Left hindlimb (tissue), 1 donor: ENCODE measurements at places on chromosomes 16 and 17.
A peak's percentile ranks its signal among the peaks of the same experiment; 100 is the strongest.

DNA sequence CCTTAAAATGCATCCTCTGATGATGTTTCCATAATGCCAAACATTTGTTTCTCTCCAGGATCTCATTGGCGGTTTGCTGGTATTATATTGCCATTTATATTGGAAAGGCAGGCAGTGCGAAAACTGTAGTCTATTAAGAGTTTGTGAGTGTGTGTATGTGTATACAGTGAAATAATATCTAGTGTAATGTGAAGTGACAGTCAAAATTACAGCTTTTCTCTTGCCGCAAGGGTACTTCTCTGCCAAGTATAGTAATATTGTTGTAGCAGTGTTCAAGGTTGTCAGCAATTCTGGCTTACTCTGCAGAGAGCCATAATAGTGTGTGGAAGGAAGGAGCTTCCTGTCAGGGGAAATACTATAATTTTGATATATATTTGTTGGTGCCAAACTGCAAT, 178.6 kb downstream of the WWOX start:
- no peak for DNase-seq

GRCh38 chr17:69457603-69458002, 43.1 kb downstream of the MAP2K6 start:
- DNase-seq: no peak

DNA sequence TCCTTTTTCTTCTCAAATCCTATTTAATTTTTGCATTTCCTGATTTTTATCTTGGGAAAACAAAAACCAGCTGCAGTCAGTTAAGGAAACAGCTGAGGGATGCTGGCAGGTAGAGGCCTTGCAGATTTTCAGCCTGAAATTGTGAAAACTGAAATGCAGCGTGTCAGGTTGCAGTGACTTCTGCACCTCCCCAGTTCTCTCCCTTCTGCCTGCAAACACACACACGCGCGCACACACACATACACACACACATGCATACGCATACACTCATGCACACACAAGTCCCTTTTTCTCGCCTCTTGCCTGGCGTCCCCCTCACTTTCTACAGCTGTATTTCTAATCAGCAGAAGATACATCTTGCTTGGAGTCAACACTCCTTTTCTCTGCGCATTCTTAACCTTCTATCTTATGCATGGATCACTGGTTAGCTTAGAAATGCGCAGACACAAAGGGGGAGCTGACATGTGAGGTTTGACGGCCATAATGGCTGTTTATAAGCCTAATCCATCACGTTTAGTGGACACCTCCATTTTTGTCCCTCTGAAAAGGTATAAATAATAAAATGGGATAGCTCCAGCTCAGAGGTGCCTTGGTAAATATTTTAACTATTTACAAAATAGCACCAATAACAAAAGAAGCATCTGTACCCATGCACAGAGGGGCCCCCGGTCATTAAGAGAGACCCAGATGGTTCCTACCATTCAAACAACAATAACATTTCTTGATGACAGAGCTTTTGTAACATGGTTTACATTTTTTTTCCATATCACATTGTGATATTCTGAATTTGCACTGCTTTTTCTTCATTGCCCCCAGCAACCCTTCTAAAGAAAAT, 392.1 kb upstream of the SALL1 start:
- peak; percentile 68 for DNase-seq

DNA sequence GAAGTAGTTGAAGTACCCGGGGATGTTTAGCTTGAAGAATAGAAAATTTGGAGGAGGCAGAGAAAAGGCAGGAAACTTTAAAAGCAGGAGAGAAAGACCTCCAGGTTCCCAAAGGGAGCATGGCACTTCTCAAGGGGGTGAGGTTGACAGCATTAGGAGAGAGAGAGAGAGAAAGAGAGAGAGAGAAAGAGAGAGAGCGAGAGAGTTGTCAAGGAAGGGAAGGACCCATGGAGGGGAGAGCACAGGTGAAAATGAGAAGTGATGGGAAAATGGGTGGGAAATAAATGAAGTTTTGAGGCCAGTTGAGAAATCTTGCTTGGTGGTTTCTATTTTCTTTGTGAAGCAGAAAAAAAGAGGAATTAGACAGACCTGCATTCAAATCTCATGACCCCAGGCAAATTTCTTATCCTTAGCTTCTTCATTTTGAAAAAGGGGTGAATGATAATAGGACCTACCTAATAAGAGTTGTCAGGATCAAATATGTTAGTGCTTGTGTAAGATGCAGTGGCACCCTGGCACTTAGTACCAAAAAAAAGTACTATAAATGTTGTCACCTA, 24.0 kb downstream of the PRKCB start:
- DNase-seq: no peak

GRCh38 chr16:81366316-81366932, 51.7 kb downstream of the GAN start:
- no peak for DNase-seq

DNA sequence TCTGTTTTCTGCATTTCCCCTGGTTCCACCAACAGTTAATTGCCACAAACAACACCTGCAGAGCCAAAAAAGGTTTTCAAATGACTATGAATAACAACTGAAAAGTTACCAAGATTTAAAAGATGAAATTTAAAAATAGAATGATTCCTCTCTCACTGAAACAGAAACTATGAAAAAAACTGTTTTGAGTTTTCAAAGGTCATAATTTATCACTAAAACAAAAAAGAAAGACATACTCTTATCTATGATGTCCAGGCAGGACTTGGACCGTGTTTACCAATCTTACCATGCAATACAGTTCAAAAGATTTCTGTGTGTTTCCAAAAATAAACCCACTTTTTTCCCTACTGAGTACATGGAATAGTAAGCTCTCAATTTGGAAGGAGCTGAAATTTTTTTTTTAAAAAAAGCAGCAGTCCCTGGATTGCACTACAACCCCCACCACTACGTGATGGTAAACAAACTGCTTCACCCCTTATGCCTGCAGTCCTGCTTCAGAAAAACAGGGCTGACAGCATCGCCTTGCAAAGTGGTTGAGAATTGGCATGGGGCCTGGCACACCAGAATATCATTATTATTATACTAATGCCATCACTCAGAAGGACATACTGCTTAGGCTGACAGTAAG, 8.5 kb downstream of the TXNDC11 start:
- DNase-seq: no peak

GRCh38 chr16:80300456-80300855, 240.3 kb upstream of the DYNLRB2 start:
- no peak for DNase-seq

- no peak for DNase-seq
These were observed 19.6 kb downstream of the MVP start for GRCh38 chr16:29839822-29840221.

DNA sequence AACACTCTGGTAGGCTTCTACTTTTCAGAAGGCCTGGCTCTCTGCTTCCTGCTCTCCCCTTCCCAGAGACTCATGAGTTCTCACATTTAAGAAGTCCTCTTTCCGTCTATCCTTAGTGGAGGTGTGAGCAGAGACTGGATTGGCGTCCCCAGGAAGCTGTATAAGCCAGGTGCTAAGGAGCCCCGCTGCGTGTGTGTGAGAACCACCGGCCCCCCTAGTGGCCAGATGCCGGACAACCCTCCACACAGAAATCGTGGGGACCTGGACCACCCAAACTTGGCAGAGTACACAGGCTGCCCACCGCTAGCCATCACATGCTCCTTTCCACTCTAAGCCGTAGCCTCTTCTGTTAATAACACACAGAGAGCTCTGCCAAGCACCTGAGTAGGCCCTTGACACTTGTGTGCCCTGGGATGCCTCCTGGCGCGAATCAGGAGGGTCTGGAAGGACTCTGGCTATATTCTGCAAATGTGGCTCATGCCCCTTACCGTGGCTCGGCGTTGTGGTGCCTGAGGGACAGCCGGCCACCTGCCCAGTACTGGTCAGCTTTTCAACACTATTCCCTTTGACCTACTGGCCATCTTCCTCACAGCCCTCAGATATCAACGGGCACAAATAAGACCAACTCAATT, 13.9 kb downstream of the CYB5D2 start:
- DNase-seq: no peak

- no peak for DNase-seq
These were observed 15.6 kb downstream of the CTRL start for GRCh38 chr16:67915831-67916723.

DNA sequence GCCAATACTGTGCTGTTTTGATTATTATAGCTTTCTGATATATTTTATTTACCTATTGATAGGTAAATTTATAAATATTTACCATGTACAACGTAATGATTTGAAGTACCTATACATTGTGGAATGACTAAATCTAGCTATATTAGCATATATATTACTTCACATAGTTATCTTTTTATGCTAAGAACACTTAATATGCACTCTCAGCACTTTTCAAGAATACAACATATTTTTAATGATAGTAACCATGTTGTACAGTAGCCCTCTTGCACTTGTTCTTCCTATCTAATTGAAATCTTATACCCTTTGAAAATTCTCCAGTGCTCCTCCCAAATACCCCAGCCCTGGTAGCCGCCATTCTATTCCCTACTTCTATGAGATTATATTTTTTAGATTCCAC, 604.0 kb upstream of the KIF2B start:
- no peak for DNase-seq

- DNase-seq: no peak
These were observed 773 bp downstream of the CENPX start for GRCh38 chr17:82021900-82022309.

DNA sequence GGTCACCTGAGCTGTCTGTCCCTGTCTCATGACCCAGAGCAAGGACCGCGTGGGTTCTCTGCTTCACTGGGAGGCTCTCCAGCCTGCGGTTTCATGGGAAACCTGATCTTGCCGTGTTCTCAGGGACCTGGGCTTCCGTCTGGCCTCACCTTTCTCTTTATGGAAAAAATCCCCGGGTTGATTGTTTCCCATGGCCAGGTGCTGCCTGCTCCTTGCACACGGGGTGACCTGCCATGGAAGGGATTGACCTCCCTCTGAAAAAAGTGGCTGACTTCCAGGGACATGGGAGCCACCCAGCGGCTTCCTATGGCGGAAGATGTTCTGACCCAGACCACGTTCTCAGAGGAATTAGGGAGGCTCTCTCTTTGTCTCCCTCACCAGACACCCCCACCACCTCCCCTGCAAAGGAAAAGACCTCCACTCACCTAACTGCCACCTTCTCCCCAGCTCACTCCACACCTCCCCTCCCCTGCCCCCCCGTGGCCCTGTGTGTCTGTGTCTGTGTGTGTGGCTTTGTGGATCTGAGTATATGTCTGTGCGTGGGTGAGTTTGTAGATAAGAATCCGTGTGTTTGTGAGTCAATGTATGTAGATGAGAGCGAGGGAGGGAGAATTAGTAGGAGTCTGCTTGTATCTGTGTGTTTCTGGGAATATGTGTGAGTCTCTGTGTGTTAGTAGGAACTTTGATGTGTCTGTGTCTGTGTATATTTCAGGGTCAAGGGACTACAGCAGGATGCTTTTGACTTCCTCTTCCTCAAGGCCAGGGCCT, 154.6 kb downstream of the NTN1 start:
- DNase-seq: no peak

DNA sequence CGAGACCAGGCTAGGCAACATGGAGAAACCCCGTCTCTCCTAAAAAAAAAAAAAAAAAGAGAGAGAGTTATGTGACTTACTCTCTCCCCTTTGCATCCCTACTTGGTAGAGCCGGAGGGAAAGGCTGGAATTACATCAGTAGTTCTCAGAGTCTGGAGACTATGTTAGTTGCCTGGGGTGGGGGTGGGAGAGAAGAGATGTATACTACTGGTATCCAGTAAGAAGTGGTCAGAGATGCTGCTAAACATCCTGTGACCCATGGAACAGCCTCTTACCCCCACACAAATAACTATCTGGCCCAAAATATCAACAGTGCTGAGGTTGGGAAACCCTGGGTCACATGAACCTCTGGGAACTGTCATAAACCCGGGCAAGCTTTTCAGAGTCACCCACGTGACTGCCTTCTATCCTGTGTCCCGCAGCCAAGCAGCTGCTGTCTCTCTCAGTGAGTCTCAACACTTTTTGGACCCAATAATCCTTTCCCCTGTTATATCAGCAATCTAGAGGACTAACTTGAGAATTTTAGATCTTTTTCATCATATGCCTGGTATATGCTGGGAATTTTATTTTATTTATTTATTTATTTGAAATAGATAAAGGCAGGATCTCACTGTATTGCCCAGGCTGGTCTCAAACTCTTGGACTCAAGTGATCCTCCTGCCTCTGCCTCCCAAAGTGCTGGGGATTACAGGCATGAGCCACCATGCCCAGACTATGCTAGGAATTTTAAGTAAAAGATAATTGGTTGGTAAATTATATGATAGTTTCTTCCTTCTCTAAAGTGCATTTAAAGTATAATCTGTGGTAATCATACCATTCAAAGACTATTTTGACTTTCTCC, 8.7 kb downstream of the EIF1 start:
- no peak for DNase-seq

- DNase-seq: no peak
These were observed 14.2 kb downstream of the NFAT5 start for GRCh38 chr16:69579783-69580481.

DNA sequence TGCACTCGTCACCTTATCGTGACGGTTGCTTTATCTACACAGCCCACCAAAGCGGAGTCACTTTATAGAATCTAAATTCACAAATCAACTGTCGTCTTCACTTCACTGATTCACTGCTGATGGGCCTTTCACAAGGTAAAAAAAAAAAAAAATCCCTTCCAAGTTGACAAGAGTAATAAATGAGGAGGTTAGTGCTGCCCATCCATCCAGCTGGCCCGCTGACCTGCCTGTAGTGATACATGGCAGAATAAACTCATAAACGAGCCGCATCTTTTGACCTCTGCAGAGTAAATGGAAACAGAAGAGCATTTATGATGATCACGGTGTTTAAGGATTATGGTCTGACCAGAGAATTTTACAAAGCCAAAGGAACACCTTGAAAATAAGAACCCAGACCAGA, 227.3 kb upstream of the IRX5 start:
- DNase-seq: no peak

DNA sequence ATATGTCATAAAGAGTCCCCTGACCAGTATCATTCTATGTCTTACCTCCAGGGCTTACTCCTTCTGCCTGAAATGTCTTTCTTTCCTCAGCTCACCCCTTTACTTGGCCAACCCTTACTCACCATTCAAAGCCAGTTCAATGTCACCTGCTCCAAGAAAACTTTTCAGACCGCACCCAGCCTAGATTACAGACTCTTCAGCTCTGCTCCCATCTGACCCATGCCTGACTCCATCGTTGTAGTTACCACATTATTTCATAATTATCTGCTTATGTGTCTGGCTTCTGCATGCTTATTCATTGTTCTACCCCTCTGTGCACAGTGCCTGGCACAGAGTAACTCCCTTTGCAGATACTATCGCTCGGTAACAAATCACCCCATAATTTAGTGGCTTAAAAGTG, 62.5 kb upstream of the TOB1 start:
- DNase-seq: no peak

DNA sequence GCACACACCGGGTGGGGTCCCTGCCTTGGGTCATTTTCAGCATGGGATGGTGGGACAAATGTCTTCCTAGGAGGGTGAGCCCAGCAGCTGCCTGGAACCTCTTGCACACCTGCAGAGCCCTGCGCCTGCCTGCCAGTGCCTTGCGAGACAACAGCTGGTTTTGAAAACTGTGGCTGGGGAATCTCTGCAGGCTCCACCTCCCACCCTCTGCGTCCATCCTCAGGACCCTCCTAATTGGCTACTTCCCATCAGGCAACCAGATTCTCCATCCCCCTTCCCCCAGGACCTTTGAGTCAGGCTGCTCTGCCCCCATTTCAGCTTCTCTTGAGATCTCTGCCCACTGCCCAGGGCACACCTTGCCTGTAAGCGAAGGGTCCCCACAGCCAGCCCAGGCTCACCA, 26.6 kb downstream of the PEMT start:
- no peak for DNase-seq
